ENCODE measurements at places on chromosomes 16 and 17. TPM values are rescaled to one million over a fixed set of nuclear protein-coding genes. Genes with fewer than 3 reads are reported as not detected.
A peak's percentile ranks its signal among the peaks of the same experiment; 100 is the strongest.

GRCh38 chr16:79250502-79251098 lies 349.9 kb downstream of the MAF start:
- no peak for DNase-seq

GRCh38 chr16:23902034-23902747 lies 66.4 kb downstream of the PRKCB start:
- DNase-seq, result no peak

DNA sequence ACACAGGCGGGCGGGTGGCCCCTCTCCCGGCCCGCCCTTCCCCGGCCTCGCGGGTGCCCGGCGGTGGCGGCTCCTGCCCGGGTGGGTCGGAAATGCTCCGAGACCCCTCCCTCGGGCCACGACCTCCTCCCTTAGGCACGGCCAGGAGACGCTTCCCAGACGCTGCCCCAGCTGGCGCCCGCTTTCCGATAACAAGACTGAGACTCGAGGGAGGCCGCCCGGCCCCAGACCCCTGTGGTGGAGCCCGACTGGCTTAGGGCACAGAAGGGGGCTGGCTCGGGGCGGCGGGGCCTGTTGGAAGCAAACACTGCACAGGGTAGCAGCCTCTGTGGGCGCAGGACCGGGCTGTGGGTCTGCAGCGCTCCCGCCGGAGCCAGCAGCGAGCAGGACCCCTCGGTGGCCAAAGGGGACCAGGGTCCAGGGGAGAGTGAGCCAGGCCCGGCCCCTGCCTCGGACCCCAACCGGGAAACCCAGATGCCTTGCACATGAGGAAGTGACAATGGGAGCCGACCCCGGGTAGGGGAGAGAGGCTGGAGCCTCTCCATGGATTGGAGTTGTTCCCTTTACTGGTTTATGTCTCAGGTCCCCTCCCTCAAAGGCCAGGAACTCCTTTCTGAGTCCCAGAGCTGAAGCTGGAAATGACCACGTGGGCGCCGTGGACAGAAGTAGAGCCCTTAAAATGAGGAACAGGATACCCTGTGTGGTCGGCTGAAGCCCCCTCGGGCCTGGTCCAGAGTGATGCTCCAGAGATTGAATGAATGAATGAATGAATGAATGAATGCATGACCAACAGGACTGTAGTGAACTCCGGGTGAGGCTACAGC lies 19.8 kb upstream of the ADCY7 start:
- peak; percentile 66 for DNase-seq

DNA sequence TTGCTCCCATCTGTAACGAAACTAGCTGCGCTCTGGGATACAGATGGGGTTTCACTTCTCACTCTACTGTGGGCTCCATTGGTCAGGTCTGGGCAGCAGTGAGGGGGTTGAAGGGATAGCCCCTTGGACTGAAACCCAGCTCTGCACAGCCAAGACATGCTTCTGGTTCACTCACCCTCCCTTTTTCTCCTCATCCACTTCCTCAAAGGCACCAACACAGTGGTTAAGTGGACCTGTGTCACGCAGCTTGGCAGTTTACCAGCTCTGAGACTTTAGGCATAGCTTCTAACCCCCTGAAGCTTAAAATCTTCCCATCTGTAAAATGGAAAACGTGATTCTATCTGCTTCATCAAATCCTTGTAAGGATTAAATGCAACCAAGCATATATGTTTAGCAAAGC lies 11.5 kb upstream of the KRT38 start:
- no peak for DNase-seq

- no peak for DNase-seq
Measured at GRCh38 chr17:78163881-78164747, 4.3 kb upstream of the SYNGR2 start.

GRCh38 chr16:10833271-10833670 lies 14.7 kb upstream of the TVP23A start:
- no peak for DNase-seq

Gene TBC1D3B
- total RNA-seq, result 0.54 TPM

Gene BBS2
- 25.2 TPM for total RNA-seq

Gene GALK1
- total RNA-seq, result 30.5 TPM

Gene RAC3
- total RNA-seq, result 293 TPM

Data from GM23338 (cell line).